ENCODE measurements at places on chromosomes 12 and 14.

GRCh38 chr14:104277416-104278213 lies 139.2 kb downstream of the KIF26A start:
- DNase-seq, result no peak

DNA sequence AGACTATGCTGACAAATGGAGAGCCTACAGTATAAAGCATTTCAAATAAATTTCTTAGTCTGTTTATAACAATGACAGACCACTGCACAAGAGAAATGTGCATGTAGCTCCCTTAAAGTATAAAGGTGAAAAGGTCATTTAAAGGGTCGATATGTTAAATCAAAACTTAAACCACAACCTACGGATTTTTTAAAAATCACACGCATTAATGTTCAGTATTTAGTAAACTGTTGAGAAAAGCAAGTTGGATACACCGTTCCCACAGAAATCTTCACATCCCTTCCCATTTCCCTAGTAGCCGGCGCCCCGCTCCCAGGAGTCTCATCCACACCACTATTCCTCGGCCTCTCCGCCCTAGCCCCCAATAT lies 614 bp downstream of the FKBP3 start:
- DNase-seq, result no peak

- DNase-seq, result no peak
Observed at GRCh38 chr12:49375406-49375805, 8.1 kb downstream of the SPATS2 start.

GRCh38 chr12:23722655-23723054 lies 226.8 kb downstream of the SOX5 start:
- DNase-seq, result no peak

DNA sequence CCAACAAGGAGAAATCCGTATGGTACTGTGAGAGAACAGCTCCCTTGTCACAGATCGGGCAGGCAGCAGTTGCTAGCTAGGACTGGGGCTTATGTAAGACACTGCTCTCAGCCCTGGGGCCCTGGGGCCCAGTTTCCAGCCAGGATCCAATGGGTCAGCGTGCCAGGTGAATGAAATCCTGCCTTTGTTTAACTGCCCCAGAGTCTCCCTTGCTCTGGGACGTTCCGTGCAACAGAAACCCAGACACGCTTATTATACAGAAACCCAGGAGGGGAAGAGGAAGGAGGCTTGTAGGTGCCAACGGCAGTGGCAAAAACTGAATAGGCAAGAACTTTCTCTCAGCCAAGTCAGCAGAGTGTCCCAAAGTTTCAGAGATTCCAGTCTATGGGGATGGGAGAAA lies 110.6 kb downstream of the DIO2 start:
- DNase-seq, result no peak

- no peak for DNase-seq
Observed at GRCh38 chr14:101134161-101134631, 230.7 kb upstream of the RTL1 start.

DNA sequence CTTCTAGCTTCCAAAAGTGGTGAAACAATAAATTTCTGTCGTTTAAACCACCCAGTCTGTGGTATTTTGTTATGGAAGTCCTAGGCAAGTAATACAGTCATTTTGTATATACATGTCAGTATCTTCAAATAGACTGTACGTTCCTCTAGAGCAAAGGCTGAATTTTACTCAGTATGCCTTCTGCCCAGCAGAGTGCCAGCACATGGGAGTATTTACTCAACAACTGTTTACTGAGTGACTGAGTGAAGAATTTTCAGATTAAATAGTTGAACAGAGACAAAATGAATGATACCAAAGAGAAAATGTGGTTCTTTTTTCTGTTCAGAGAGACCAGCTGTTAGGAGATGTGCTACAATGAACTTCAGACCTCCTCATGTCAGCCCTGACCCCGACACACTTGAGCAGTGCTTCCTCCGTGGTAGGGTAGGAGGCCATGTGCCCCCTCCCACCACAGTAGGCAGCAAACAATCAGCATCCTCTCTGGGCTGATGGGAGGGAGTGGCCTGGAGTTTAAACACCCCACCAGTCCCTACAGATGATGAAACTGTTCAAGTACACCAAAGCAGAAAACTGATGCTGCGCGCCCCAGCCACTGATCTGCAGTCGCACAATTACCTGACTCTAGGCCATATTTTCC lies 21.7 kb downstream of the BMP4 start:
- no peak for DNase-seq

DNA sequence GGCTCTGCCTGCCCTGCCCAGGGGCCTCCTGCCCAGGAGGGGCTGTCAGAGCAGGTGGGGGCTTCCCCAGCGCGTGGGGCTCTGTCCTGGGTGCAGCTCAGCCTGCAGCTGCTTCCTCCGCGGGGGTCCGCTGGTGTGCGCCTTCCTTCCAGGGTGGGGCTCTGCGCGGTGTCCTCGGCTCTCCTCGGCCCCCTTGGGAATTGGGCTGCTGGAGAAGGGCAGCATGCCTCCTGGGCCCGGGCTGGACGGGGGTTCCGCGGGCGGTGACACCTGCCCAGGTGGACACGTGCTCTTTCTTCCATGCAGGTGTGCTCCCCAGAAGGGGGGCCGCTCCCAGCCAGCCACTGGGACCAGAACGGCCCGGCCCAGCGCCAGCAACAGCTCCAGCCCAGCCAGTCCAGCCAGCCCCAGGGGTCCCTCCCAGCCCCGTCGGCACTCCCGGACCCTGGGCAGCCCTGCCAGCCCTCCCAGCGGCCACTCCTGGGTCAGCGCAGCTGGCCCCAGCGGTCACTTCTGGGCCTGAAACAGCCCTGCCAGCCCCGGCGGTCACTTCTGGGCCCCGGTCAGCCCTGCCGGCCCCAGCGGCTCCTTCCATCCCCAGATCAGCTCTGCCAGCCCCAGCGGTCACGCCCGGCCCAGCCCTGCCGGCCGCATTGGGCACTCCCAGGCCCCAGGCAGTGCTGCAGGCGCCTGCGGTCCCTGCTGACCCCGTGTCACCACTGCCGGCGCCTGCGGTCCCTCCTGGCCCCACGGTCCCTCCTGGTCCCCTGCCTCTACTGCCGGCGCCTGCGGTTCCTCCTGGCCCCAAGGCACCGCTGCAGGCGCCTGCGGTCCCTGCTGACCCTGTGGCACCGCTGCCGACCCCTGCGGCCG lies 19.1 kb downstream of the FBRSL1 start:
- no peak for DNase-seq

- no peak for DNase-seq
Observed at GRCh38 chr14:99545586-99545985, 58.4 kb downstream of the CCDC85C start.

DNA sequence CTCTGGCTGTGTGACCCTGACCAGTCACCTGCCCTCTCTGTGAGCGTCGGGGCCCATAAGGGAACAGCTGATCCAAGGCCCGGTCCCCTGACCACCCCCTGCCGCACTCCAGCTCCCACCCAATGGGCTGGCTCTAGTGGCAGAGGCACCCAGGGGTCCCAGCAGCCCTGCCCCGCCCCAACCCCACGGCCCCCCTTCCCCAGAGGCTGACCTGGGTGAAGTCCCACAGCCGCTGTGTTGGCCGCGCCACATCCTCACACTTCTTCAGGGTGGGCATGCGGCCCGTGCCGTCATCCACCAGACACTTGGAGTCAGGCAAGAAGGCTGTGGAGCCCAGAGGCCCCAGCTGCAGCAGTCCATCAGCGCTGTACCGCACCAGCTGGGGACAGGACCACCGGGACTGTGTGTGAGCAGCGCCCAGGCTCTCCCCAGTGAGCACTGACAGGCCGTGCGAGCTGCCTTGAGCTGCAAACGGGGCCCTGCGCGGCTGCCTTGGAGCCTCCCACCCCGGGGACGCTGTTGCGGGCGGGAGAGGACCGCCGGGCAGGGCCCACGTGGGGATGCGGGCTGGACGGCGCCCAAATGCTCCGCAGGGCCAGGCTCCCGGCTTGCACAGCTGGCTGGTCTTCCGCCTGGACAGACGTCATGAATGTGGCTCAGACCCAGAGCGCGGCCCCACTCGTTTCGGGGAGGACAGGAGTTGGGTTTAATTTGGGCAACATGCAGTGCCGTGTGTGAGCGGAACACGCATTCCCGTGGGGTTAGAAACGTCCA lies 53.5 kb downstream of the NOC4L start:
- no peak for DNase-seq

GRCh38 chr12:82883394-82884355 lies 197.0 kb downstream of the TMTC2 start:
- DNase-seq, result no peak

DNA sequence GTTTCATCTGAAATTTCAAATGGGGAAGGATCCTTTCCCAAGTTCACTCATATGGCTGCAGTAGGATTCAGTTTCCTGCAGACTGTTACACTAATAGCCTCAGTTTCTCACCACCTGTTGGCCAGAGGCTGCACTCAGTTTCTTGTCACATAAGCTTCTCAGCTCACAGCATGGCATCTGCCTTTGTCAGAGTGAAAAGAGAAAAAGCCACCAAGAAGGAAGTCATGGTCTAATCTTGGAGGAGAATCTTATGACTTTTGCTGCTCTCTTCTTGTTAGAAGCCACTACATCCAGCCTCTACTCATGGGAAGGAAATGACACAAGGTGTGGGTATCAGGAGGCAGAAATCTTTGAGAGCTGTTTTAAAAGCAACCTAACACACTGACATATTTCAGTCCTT lies 39.4 kb upstream of the BTG1 start:
- DNase-seq, result no peak

DNA sequence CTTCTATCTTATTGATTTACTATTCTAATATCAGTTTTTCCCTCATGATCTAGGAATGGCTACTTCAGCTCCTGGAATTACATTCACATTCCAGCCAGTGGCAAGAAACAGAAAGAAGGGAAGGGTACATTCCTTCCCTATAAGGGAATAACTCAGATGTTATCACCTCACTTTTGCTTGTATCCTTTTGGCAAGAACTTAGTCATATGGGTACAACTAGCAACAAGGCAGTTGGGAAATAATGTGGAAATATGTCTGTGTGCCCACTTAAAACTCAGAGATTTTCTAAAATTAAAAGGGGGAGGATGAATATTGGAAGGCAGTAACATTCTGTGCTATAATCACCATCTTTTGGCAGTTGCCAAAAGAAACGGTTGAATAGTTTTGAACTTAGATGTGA lies 85.6 kb downstream of the MSRB3 start:
- DNase-seq, result no peak

- no peak for DNase-seq
Observed at GRCh38 chr12:121190523-121191031, 19.4 kb upstream of the P2RX4 start.

DNA sequence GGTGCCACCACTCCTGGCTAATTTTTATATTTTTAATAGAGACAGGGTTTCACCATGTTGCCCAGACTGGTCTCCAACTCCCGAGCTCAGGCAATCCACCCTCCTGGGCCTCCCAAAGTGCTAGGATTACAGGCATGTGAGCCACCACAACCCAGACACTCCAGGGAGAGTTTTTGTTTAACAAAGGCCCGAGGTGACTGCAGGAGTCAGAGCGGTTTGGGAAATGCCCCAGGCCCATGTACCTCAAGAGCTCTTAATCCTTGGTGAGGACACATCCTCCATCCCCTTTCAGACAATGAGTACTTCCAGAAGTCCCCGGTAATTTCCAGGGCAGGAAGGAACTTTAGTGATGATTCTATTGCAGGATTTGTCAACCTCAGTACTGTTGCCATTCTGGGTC lies 176.0 kb downstream of the ESRRB start:
- DNase-seq, result no peak

All from NCI-H1694 treated with DMSO at 0.1 percent for 48 hours (cell line).